ENCODE measurements at places on chromosomes 5 and 9. TPM values are rescaled to one million over a fixed set of nuclear protein-coding genes. Genes with fewer than 3 reads are reported as not detected.

GRCh38 chr9:69667306-69667705 is 4.9 kb downstream of the APBA1 start:
- DNase-seq, result no peak

DNA sequence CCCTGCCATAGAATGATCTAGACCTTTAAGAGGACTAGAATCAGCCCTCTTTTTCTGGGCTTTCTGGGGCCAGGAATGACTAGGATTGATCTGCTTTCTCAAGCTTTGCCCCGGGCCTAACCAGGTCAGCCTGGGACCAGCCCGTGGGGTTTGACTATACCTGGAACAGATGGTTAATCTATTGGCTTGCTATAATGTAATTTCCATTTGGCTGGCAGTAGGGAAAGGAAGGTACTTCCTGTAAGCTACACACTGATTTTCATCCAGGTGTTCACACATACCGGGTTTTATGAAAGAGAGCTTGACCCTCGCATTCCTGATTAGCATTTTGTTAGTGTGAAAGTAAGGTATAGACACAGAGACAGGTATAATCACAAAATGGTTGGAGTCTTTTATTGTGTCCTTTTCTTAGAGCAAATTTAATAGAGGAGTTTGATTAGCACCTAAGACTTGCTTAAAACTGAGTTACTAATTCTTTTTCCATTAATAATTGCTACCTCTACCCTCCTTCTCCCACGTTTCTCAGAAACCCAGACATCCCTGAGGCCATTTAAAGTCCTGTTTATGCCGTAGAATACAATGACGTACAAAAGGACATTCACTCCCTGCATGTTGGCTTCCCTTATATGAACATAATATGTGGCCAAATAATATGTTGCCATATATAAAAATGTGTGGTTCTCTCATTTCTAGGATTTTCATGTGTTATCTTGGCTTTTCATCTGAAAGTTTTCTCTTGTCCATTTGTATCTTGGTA is 17.3 kb downstream of the LNPEP start:
- no peak for DNase-seq

DNA sequence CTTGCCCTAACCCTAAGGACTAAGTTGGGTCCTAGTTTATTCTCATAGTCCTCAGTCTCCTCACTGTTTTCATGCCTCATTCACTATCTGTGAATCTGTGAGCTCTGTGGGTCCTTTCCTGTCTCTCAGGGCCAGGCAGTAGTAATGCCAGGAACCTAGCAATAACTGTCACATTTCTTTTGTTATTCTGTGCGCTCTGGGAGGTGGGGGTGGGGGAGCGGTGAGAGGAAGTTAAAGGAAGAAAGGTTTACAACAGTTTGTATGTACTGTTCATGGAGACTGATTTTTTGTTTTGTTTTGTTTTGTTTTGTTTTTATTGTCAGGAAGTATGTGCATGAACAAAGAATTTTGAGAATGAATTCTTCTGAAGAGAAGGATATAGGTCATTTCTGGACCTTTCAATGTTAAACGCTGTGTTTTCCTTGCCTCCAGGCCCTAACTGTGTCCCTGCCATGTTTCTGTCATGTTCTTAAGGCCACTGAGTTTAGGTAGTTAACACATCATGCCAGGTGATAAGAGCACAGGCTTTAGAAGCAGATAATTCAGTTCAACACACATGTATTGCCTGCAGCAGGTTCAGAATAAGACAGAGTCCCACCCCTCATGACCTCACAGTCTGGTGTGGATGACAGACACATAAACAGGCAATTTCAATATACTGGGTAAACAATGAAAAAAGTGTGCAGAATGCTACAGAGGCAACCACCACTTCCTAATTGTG is 13.3 kb upstream of the FEM1C start:
- DNase-seq, result no peak

DNA sequence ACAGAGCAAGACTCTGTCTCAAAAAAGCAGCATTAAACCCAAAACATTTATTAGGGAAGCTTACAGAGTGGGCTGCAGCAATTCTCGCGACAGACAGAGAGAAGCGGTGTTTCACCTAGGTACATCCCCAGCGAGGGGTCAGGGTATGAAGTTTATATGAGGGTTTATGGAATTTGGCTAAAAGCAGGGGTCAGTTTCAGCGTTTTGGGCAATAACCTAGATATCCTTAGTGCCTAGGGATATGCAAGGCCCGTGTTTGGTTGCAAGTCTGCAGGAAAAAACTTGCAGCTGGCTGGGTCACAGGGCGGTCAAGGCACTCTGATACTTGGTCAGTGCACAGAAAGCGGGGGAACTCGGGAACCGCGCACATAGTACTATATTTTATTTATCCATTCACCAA is 649 bp upstream of the GLE1 start:
- no peak for DNase-seq

- DNase-seq, result no peak
These were observed 7.6 kb upstream of the TTLL11 start for GRCh38 chr9:122100756-122101155.

GRCh38 chr9:127177665-127178265 is 55.3 kb upstream of the ANGPTL2 start:
- DNase-seq, result no peak

DNA sequence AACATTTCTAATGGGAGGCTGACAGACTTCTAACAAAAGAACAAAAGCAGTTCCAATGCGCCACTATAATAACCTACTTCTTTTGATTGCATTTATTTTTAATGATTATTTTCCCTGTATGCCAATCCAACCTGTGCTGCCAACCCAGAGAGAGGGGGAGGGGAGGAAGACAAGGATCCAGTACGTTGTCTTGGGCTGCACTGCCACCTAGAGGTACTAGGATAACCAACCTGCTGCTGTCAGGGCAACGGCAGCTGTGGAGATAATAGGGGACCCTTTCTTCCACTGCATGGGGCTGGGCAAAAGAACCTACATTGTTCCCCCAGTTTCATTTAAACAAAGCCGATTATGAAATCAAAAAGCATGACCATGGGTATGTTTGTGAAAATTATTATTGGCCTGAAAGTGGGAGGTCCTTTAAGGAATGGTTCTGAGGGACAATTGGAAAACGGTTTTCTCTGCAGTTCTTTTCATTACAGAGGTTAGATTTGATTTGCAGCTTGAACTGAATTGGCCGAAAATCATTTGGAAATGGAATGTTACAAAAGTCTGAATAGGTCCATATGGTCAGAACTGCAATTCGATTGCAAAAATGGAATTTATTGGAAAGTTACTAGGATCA is 101.3 kb downstream of the RASEF start:
- DNase-seq, result peak; percentile 62

DNA sequence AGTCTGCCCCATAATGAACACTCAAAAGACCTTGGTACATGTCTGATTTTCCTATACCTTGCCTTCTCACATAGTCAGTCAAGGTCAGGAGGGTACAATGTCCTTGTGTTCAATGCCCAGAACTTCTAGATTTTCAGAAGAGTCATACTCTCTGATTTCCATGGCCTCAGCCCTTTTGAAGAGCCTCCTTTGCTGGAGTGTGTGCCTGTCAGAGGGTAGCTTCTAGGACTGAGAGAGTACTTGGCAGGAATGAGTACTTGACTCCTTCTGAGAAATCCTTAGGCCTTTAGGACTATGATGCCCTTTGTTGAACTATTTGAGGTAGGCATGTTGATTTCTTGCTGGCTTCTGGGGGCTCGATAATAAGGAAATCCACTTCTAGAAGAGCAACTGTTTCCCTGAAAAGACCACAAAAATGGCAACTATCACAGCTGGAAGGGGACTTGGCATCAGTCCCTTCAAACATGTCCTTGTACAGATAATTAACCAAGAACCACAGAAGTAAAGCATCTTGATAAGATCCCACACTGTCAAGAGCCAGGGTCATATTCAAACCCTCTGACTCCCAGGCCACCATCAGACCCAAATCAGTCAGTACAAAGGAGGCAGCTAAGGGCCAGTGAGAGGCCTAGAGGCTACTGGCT is 10.6 kb upstream of the MEGF9 start:
- DNase-seq, result no peak

- DNase-seq, result no peak
These were observed 607.2 kb upstream of the WWC1 start for GRCh38 chr5:167684251-167684650.

GRCh38 chr9:15357050-15357653 is 50.1 kb upstream of the TTC39B start:
- DNase-seq, result peak; percentile 76

DNA sequence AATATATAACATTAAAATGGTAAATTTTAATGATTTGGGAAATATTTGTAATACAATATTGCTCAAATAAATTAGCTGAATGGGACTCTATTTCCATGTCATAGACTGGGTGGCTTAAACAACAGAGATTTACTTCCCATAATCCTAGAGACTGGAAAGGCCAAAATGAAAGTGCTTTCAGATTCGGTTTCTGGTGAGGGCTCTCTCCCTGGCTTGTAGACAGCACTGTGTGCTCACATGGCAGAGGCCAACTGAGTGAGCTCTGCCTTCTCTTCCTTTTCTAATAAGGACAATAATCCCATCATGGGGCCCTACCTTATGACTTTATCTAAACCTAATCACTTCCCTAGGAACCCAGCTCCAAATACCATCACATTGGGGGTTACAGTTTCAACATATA is 196.2 kb downstream of the MARCHF11 start:
- DNase-seq, result no peak

- peak; percentile 50 for DNase-seq
These were observed 4.1 kb upstream of the KCNMB1 start for GRCh38 chr5:170393235-170393634.

GRCh38 chr9:100011062-100011681 is 87.6 kb downstream of the ERP44 start:
- DNase-seq, result peak; percentile 66

GRCh38 chr5:2038321-2039179 is 155.8 kb upstream of the IRX4 start:
- DNase-seq, result peak; percentile 75

DNA sequence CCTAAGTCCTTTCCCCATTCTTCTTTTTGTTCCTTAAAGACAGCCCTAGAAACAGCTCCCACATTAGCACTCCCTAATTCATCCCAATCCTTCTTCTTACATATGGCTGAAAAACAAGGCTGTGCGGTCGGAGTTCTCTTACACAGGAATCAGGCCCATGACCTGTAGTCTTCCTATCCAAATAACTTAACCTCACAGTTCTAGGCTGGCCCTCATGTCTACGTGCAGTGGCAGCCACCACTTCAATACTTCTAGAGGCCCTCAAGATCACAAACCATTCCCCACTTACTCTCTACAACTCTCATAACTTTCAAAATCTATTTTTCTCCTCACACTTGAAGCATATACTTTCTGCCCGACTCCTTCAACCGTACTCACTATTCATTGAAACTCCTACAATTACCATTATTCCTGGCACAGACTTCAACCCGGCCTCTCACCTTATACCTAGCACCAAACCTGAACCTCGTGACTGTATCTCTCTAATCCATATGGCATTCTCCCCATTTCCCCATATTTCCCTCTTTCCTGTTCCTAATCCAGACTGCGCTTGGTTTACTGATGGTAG is 59.3 kb downstream of the RAPGEF6 start:
- DNase-seq, result no peak

- no peak for DNase-seq
These were observed 159.9 kb downstream of the MLLT3 start for GRCh38 chr9:20462410-20462809.

- no peak for DNase-seq
These were observed 46.7 kb upstream of the RIOK2 start for GRCh38 chr5:97229688-97230285.

GRCh38 chr5:72009280-72009679 is 98.0 kb upstream of the MAP1B start:
- DNase-seq, result no peak

DNA sequence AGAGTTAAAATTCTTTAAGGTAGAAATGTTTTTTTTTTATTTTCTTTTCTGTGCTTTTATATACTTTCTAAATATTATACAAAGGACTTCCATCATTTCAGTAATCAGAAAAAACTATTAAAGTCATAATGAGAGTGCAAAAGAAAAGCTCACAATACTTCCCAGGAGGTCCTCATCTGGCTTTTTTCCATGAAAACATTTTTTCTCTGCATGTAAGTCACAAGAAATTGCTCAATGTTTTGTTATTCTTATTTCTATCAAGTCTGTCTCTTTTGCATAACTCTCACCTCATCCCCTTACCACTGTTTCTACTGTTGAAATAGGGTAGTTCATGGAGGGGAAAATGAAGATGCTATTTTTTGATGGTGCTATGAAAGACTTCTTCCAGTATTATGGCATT is 375.0 kb downstream of the TMEM232 start:
- DNase-seq, result no peak

DNA sequence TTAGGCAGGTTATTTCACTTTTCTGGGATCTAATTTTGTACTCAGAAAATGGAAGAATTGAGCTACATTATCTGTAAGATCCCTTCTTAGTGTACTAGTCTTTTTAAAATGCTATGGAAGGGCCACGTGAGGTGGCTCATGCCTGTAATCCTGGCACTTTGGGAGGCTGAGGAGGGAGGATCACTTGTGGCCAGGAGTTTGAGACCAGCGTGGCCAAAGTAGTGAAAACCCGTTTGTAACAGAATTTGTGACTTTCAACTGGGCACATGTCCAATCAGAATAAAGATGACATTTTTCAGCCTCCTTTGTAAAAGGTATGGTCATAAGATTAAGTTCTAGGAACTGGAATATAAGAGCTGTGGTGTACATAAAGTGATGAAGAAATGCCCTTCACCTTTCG is 3.1 kb upstream of the RAB3C start:
- no peak for DNase-seq

DNA sequence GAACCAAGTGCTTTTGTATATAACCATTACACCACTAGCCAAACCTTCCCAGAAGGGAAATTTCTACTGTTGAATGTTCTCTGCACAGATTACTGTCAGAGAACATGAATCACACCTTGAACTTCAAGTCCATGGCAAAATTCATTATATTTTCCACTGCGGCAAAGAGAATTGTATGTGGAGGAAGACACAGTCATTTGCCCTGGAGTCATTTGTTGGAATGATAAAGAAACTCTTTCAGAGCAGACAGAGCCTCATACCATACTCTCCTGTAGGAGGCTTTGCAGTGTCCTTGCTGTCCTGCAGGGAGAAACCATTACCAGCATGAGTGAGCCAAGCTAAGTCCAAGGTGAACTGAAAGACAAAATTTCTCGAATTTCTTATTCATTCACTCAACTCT is 369.0 kb downstream of the ARHGEF28 start:
- no peak for DNase-seq

- no peak for DNase-seq
These were observed 13.7 kb upstream of the PRELID2 start for GRCh38 chr5:145848854-145849253.

DNA sequence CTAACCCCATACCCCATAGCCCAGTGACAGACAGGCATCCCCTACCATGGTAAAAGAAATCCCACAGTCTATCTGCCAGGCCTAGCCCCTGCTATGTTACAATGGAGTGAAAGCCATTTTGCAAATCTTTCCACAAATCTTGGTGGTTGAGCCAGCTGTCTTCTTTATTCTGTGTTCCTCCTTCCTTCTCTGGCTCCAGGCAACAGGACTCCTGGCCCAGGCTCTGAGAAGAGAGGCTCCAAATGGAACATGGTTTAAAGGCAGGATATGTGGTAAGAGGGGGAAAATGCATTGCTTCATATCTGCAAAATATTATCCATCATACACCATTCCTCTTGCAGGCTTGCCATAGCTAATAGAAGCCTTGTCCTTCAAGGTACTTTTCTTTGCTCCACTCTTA is 25.2 kb downstream of the FGF1 start:
- no peak for DNase-seq

Gene FOXD4L4
- 0.90 TPM for total RNA-seq

Gene SHROOM1
- 2.5 TPM for total RNA-seq

Gene NRG2
- 0.22 TPM for total RNA-seq

Gene ELAVL2
- not detected for total RNA-seq

Gene C1QTNF2
- total RNA-seq, result not detected

Gene PRKACG
- not detected for total RNA-seq

Gene BNC2
- total RNA-seq, result not detected

Gene UGCG
- 53.5 TPM for total RNA-seq

Gene CCDC192
- total RNA-seq, result not detected

Gene CER1
- total RNA-seq, result not detected

All from B cell (primary cell).